Aorta (tissue), 5 donors: ENCODE measurements at places on chromosomes 3 and 15. TPM values are rescaled to one million over a fixed set of nuclear protein-coding genes. Genes with fewer than 3 reads are reported as not detected.

- peak; percentile 78 for DNase-seq
These were observed 13.9 kb upstream of the PRICKLE2 start for GRCh38 chr3:64238971-64239667.

DNA sequence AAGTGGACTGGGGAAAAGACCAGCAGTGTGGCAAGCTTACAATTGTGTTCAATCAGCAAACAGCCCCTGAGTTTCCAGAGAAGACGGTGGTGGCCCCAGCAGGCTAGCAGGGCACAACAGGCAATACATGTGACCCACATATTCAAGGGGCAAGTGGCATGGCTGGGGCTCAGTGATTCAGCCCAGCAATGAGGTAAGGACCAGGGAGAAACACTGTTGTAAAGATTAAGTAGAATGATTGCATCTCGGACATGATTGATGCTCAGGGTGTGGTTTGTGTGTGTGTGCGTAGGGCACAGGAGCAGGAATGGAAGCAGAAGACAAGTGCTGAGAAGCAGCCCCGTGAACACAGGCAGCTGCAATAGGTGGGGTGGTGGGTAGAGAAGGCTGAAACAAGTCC, 37.9 kb downstream of the KLHL6 start:
- no peak for DNase-seq

DNA sequence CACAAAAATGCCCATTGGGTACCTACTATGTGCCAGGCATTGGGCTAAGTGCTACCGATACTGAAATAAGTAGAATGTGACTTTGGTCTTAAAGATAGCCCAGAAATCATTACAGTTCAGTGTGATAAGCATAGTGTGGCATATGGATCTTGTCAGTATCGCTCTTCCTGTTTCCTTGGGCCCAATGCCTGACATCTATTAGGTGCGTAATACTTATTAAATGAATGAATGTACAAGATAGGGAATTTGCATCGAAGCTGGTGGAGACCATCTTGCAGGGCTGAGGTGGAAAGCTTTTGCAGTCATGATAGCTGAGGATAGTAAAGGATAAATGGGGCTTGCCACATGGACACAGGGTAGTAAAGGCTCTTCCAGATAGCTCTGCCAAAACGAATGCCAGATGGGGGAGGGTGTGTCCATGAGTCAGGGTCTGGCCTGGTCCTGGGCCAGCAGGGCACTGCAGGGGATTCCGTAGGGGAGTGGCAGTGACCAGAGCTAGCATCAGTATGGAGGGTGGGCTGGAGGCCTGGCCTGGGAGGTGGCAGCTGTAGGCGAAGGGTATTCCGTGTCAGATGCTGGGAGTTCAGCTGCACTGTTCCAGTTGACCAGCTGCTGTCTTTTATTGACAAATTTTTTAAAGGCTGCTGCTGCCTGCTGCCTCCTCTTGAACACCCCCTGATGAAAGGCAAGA, 23.5 kb downstream of the TSEN2 start:
- DNase-seq = no peak

DNA sequence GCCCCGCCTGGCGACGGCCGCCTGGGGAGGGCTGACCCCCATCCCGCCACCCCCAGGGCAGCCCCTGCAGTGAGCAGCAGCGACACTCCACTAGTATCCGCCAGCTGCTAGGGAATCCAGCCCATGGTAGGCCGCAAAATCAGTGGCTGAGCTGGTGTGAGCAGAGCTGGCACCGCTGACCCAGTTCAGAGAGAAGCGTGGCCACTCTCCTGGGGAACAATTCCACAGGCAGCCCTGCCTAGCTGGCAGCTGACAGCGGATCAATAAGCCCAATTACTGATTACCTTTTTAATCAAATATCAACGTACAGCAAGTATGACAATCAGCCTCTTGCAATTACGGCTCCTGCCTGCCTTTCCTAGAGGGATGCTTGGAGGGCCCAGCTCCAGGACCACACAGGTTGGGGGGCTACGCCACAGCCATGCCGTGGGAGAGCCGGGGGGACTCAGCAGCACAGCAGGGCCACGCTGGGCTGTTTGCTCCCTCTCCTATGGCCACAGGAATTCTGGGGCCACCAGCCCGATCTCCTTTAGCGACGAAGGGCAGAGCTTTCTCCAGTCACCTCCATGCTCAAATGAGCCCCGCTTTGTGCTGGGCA, 13.9 kb downstream of the DNAJB8 start:
- DNase-seq = no peak

DNA sequence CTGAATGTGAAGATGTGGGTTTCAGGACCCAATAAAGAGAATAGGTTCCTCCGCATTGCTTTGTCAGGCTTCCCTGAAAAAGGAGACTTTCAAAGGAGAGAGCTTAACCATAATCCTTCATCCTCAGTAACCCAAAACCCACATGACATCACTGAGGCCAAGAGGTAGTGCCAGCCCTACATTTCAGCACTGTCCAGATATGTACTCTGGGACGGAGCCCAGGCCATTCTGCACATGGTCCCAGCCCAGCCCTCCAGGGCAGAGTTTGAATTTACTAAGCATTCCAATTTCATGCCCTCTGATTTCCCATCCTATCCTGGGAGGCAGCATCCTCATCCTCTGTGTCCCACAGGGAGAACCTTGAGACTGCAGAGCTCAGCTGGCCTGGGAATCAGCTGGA, 210.5 kb downstream of the GABRB3 start:
- DNase-seq = no peak

DNA sequence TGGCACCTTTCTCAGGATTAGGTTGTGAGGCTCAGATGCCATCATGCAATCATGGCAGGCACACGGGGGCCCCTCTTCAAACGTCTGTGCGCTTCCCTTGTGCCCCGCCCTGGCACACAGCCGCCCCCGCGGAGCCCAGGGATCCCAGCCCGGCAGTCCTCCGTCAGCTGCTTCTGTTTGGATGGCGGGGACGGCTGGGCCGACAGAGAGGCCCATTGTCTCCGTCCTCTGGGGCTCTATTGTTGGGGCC, 849 bp upstream of the HDAC11 start:
- DNase-seq = peak; percentile 85

- no peak for DNase-seq
These were observed 226.9 kb downstream of the ZNF621 start for GRCh38 chr3:40751666-40752065.

- DNase-seq = no peak
These were observed 27.9 kb upstream of the PRR23E start for GRCh38 chr3:127165036-127165435.

ATP6V1A gene
- total RNA-seq = 38.4 TPM

CDHR4 gene
- total RNA-seq = 1.1 TPM
